ENCODE measurements at places on chromosomes 11 and 22.

- DNase-seq: no peak
These were observed 26.6 kb upstream of the OOSP4B start for GRCh38 chr11:59990421-59990820.

GRCh38 chr11:113082341-113082955 lies 121.2 kb downstream of the NCAM1 start:
- DNase-seq: no peak

- DNase-seq: no peak
These were observed 88.5 kb upstream of the ALX4 start for GRCh38 chr11:44398266-44399030.

DNA sequence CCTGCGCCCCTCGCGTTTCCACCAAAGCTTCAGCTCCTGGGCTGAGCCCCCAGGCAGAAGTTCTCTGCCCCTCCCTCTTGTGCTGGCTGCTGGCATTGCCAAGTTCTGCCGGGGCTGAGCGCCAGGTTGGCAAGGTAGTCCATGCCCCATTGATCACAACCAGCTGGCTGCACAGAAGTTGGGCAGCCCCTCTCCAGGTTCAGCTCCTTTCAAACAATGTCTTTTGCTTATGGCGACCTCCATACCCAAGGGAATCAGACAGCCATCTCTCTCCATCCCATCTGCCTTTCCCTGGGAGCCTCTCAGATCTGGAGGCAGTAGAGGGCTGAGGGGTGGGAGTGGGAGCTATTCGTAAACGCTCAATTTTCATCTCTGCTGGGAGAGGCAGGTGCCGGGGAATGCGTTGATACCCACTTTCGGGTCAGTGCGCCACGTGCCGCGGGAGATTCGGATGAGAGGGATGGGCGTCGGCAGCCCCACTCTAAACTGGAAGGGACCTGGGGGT lies 1.5 kb downstream of the ADAMTS8 start:
- no peak for DNase-seq

DNA sequence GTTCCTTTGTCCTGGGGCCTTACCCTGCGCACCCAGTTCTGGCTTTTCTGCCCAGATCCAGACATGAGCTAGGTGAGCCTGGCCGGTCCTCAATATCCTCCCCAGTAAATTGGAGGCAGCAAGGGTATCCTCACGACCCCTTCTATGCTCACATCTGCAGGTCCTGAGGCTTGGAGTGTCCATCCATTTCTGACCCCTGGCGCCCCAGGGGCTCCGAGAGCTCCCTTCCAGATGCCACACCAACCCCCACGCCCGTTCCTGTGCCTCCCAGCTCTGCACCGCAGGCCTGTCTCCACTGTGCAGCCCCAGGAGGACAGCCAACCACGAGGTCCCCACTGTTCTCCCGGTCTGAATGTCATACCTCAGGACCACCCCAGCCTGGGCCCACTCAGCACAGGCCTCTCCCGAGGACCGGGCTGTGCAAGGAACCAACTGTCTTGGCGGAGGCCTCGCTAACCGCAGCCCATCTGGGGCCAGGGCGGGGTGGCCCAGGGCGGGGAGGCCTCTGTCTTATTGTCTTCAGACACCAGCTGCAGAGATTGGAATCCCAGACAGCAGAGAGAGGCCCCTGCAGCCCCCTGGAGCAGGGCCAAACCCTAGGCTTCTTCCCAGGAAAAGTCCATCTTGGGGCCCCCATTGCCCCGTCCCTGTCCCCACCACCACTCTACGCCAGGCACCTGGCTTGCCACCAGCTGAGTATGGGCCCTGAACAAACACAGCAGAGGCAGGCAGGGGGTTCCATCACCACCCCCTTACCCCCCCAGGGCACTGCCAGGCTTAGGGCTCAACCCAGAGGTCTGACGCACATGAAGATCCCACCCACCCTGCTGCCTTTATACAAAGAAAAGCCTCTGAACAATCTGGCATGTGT lies 39.3 kb downstream of the ALX4 start:
- no peak for DNase-seq

DNA sequence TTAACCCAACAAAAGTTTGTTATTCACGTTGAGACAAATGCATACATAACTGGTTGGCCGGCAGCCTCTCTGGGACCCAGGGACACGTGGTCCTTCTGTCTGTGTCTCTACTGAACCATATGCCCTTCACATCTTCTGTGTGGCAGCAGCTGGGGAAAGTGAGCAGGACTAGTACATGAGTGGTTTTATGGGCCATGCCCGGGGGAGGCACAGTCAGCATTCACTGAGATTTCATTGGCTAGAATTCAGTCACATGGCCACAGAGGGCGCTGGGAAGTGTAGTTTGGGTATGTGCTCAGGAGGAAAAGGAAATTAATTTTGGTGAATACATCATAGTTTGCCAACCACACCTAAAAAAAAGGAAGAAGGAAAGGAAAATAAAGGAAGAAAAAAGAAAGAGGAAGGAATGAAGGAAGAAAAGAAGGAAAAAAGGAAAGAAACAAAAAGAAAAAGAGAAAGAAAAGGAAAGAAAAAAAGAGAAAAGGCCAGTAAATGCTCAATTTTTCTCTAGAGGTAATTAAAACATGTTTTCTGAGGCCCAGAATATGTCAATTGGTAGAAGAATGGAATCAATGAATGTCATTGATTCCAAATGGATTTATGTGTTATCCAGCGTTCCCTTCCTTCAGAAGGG lies 55.9 kb upstream of the KIRREL3 start:
- no peak for DNase-seq

DNA sequence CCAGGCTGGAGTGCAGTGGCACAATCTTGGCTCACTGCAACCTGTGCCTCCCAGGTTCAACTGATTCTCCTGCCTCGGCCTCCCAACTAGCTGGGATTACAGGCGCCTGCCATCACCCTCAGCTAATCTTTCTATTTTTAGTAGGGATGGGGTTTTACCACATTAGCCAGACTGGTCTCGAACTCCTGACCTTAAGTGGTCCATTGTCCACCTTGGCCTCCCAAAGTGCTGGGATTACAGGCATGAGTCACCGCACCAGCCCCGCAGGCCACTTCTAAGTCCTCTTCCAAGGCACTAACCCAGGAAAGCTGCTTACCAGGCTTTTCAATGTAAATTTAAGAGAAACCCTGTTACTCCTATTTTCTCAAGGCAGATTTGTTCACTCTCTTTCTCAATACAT lies 50.4 kb downstream of the DENND5A start:
- no peak for DNase-seq

GRCh38 chr11:5004424-5005274 lies 10.0 kb downstream of the OR51L1 start:
- no peak for DNase-seq

Measured in activated T-helper 1 cell treated with Interleukin-2 at 50 U/mL for 16 hours (primary cell).